ENCODE measurements at places on chromosomes 2 and 18. TPM values are rescaled to one million over a fixed set of nuclear protein-coding genes. Genes with fewer than 3 reads are reported as not detected.

The GPR17 gene
- not detected for total RNA-seq

The REG1B gene
- total RNA-seq, result not detected

The C1GALT1C1L gene
- total RNA-seq, result 1.6 TPM

DNA sequence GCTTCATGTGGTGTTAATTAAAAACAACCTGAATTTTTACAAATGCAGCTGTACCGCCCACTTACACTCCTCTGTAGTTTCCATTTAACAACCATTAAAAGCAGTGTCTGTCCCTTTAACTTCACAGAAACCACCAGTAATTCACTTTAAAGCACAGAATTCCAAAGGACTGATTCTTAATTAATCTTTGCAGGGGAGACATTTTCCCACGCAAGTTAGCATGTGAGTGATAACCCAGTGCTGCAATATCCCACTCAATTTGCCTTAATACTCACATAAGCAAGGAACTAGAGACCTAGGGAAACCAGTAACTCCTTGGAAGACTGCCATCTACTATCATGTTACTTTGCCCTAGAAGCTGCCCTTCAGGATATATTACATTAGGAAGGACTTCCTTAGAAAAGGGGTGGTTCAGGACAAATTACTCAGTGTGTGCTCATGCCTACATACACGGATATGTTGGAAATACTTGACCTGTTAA, 102.3 kb downstream of the OSR1 start:
- no peak for ATAC-seq

- ATAC-seq, result no peak
Measured at GRCh38 chr2:165173215-165173614, 30.6 kb downstream of the SCN3A start.

DNA sequence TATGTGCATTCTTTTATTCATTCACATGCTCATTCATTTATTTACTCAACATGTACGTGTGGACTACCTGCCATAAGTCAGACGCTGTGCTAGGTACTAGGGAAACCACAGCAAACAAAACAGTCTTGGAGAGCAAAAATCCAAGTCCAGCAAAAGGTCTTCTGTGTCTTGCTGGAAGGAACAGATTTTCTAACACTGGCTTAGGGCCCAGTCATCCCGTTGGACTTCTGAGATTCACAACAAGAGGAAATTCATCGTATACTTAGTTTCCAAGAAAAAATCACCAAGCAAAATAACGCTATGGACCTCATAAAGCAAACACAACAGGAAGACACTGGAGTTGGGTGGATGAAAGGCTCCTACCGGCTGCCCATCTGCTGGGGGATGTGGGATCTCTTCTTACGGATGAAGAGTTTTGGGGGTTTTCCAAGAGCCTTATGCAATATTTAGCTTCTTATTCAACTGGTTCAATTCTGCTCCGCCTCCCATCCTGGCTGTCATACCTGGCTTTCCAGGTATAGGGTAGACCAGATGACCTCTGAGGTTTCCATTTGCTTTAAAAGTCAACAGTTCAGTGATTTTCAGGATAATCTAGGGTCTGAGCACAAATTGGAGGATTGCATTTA, 262.7 kb downstream of the HAUS1 start:
- no peak for ATAC-seq

DNA sequence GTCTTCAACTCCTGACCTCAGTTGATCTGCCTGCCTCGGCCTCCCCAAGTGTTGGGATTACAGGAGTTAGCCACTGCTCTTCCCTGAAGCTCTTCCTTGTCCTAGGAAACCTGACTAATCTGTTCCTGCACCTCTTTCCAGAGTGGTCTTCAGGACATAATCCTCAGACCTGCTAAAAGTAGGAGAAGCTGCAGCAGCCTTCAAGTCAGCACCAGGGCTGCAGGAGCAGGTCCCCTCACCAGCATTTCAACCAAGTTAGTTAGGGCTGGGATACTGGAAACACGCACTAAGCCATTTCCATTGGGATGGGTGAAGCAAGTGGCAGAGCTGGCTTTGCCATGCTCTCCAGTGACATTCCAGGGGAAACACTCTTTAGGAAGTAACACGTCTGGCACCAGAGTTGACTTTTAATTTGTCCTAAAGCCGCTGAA, 9.9 kb downstream of the NCL start:
- ATAC-seq, result no peak

DNA sequence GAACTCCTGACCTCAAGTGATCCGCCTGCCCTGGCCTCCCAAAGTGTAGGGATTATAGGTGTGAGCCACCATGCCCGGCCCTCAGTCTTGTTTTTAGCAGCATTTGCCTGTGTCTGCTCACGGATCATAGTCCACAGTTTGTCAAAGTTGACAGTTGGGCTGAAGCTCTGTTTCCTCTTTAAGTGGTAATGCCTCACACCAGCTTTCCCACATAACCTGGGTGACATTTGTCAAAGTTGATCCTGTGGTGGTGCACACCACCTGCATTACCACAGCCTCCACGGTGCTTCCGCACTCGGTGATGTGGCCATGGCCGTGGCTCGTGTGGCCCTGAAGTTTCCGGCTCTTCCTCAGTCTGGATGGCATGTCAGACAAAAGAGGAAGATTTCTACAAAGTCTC, 27.1 kb downstream of the RAB31 start:
- no peak for ATAC-seq

- no peak for ATAC-seq
Measured at GRCh38 chr18:2526329-2526728, 45.0 kb downstream of the METTL4 start.

DNA sequence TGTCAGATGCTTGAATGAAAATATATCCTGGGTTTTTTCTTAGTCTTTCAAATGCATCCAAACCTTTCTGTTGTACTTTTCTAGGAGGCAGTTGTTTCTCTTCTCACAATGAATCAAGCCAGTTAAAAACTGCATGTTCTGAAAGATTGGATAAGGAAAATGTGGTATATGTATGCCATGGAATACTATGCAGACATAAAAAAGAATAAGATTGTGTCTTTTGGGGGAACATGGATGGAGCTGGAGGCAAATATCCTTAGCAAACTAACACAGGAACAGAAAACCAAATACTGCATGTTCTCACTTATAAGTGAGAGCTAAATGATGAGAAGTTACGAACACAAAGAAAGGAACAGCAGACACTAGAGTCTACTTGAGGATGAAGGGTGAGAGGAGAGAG, 51.7 kb upstream of the MAPK4 start:
- no peak for ATAC-seq

- no peak for ATAC-seq
Measured at GRCh38 chr2:30989746-30990145, 148.5 kb downstream of the GALNT14 start.

Measured in gastroesophageal sphincter (tissue), 4 donors.